ENCODE measurements at places on chromosomes 13 and 19.

DNA sequence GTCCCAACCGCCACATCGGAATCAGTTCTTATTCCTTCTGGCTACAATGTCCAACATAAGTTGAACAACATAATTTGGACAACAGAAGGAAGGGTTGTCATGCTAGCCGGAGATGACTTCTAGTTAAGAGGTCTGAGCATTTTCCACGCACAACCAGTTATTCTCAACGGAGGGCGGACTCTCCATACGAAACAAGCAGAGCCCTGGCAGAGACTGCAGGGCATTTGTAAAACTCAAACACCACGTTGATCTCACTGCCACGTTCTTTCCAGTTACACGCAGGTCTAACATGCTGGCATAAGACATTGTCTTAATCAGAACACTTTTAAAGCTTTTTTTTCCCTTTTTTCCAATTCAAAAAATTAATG, 38.3 kb upstream of the DCUN1D2 start:
- DNase-seq: no peak

- no peak for DNase-seq
Observed at GRCh38 chr13:72368031-72368430, 359.4 kb downstream of the MZT1 start.

- no peak for DNase-seq
Observed at GRCh38 chr19:807627-808422, 10.6 kb downstream of the PTBP1 start.

DNA sequence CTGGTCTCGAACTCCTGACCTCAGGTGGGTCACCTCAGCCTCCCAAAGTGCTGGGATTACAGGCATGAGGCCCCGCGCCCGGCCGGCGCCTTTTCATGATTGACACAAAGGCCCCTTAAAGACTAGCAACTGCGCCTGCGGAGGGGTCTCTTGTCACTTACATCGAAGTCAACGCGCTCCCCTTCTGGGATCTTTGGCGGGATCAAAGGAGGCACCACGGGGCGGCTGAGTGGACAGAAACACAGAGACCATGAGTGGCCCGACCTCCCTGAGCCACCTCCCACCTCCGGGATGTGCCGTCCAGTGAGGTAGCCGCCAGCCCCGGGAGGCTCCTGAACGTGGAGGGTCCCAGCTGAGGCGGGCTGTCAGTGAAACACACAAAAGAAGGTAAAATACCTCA, 7.3 kb downstream of the TNNT1 start:
- DNase-seq: no peak

DNA sequence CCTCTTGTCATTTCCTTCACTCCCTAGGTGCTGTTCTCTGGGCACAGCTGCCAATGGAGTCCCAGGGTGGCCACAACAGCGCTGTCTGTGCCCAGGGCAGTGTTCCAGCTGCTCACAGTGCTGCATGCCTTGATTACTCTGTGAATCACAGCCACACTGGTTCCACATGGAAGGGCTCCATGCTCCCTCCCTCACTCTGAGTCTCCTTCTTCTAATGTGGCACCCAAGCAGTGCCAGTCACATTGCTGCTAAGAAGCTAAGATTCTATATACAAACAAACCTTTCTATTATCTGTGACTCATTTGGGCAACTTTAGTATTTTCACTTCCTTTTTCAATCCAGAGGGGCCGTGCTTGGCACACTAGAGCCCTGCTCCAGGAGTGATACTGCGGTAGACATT, 248.7 kb downstream of the TDRD3 start:
- DNase-seq: no peak

DNA sequence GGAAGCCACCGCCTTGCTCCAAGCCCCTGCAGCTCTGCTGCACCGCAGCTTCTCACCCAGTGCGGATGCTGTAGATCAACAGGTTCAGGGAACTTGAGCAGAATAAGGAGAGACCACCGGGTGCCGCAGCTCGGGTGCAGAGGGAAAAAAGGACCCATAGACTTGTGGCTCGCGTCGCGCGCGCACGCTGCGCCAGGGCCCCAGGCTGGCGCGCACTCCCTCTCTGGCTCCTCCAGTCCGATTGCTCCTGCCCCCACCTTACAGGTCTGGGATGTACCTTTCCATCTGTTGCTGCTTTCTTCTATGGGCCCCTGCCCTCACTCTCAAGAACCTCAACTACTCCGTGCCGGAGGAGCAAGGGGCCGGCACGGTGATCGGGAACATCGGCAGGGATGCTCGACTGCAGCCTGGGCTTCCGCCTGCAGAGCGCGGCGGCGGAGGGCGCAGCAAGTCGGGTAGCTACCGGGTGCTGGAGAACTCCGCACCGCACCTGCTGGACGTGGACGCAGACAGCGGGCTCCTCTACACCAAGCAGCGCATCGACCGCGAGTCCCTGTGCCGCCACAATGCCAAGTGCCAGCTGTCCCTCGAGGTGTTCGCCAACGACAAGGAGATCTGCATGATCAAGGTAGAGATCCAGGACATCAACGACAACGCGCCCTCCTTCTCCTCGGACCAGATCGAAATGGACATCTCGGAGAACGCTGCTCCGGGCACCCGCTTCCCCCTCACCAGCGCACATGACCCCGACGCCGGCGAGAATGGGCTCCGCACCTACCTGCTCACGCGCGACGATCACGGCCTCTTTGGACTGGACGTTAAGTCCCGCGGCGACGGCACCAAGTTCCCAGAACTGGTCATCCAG, 964 bp downstream of the PCDH17 start:
- DNase-seq: no peak

GRCh38 chr13:28267497-28267896, 129.2 kb downstream of the PAN3 start:
- no peak for DNase-seq

GRCh38 chr19:10544753-10545251, 1.1 kb downstream of the ATG4D start:
- no peak for DNase-seq

DNA sequence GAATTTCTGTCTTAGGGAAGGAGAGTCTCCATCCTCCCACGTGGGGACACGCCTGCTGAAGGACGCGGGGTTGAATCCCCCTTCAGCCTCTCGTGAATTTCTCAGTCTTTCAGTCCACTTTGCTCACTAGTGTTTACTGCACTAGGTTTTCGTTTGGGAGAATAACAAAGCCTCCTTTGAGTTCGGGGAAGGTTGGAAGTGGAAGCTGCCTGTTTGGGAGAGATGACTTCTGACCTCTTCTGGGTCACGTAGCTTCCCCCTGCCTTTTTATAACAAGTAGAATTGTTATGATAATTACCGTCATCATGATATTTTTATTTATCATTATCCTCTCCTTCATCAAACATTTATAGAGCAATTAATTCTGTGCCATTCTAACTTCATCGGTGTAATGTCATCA, 60.7 kb downstream of the ATP11A start:
- no peak for DNase-seq

DNA sequence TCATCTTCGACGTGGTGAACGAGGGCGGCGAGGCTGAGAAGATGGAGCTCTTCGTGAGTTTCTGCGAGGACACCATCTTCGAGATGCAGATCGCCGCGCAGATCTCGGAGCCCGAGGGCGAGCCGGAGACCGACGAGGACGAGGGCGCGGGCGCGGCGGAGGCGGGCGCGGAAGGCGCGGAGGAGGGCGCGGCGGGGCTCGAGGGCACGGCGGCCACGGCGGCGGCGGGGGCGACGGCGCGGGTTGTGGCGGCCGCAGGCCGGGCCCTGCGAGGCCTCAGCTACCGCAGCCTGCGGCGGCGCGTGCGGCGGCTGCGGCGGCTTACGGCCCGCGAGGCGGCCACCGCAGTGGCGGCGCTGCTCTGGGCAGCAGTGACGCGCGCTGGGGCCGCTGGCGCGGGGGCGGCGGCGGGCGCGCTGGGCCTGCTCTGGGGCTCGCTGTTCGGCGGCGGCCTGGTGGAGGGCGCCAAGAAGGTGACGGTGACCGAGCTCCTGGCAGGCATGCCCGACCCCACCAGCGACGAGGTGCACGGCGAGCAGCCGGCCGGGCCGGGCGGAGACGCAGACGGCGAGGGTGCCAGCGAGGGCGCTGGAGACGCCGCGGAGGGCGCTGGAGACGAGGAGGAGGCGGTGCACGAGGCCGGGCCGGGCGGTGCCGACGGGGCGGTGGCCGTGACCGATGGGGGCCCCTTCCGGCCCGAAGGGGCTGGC, 52.6 kb downstream of the MAP4K1 start:
- peak; percentile 21 for DNase-seq

DNA sequence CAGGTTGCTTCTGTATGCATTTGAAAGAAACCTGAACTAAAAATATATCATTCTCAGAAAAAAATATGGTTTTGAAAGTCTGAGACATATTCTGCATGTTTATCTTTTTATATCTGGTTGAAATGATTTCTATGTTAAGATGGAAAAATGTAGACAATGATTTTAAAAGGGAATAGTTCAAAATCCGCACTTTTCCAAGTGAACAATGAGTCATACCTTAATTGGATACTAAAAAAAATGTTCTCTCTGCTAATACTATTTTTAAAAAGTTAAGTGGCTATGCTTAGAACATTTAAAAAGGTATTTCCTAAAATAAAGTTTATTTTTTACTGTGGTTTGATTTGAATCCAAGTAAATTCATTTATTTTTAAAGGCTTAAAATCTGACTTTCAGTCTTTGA, 801.4 kb downstream of the SLITRK6 start:
- no peak for DNase-seq

- DNase-seq: no peak
Observed at GRCh38 chr19:7010722-7011593, 10.3 kb downstream of the MBD3L2B start.

GRCh38 chr13:79621902-79622301, 140.9 kb downstream of the NDFIP2 start:
- no peak for DNase-seq

DNA sequence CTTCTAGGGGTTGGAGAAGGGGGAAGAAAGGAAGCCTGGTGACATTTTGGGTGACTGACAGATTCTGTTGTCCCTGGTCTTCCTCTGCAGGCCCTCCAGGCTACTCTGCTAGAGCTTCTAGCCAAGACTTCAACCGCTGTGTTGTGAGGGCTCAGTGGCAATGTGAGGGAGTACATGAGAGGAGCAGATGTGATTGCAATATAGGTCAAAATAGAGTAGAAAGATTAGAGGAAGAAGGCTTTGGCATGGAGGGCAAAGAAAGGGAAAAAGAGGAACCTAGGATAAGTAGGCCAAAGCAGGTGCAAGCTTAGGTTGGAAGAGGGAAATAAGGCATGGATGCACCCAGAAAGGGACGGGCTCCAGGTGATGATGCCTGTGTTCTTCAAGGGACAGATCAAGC, 216.9 kb downstream of the RGCC start:
- DNase-seq: no peak

DNA sequence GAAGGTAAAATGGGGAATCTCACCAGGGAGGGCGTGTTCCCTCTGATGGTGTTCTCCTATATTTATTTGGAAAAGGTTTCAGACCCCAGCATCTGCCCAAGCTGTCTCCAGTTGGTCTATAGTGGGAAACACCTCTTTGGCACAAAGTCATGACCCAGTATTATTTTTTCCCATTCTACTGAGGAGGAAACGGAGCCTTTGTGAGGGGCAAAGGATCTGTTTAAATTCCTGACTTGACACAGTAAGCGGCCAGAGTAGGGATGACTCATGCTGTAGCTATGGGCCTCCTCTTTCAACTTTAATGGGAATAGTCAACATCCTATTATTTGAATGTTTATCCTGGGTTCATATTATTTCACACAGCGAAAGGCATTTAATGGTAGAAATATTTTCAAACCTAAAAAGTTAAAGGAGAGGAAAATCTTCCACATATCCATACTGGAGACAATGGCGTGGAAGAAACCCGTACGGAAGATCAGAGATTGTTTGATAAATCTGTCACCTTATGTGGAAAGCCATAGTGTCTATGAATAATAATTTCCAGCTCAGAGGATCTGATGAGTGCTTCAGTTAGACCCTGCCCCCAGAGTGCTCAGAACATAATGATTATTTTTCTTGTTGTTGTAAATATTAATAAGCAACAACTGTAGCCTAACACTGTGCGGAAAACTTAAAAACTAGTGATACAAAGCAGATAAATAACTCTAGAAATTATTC, 126.0 kb downstream of the FOXO1 start:
- no peak for DNase-seq

- DNase-seq: no peak
Observed at GRCh38 chr13:44818428-44818827, 170.8 kb downstream of the NUFIP1 start.

DNA sequence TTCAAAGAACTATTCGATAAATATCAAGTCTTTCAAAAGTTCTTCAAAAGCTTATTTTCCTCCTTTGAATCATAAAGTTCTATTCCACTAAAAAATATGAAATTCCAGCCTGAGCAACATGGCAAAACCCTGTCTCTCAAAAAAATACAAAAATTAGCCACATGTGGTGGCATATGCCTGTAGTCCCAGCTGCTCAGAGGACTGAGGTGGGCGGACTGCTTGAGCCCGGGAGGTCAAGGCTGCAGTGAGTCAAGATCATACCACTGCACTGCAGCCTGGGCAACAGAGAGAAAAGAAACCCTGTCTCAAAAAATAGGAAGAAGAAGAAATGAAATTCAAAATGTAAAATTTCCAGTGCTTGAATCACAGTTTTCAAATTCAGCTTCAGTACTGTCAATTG, 24.6 kb downstream of the CAB39L start:
- DNase-seq: no peak

GRCh38 chr19:7928741-7929701, 3.1 kb upstream of the CTXN1 start:
- peak; percentile 82 for DNase-seq

DNA sequence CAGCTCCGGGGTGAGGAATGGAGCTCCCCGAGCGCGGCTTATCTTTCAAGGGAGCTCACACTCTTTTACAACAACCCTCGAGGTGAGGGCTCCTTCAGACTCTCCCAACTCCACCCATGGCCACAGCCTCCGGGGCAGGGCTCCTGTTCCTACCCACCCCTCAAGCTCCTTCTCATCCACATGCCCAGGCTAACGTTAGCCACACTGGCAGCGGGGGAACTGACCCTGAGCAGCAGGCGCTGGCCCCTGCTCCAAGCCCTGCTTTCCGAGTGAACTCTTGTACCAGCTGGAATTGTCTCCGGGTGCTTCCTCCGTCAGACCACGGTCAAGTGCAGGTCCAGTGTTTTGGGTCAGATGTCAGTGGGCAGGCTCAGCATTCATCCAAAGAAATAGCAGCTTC, 89.4 kb downstream of the ANKRD10 start:
- DNase-seq: no peak

GRCh38 chr19:5354403-5354802, 13.8 kb upstream of the PTPRS start:
- no peak for DNase-seq

DNA sequence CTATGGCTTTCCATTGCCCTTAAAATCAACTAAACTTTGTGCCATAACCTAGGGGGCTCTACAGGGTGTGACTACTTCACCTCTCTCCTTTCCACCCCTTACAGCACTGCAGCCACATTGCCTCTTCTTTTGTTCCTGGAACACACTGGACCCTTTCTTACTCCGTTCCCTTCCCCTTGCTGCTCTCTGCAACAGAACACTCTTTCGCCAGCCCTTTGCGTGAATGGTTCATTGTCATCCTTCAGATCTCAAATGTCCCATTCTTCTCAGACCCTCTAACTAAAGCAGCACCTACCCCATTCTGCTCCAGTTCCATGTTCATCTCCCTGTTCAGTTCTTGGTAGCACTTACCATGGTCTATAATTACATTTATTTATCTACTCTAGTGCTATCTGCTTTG, 208.3 kb downstream of the OXGR1 start:
- no peak for DNase-seq
